ENCODE measurements at places on chromosomes 16 and 17.
A peak's percentile ranks its signal among the peaks of the same experiment; 100 is the strongest.

- DNase-seq = no peak
These were observed 29.9 kb downstream of the DCUN1D3 start for GRCh38 chr16:20870122-20870820.

- no peak for DNase-seq
These were observed 5.4 kb upstream of the G6PC1 start for GRCh38 chr17:42895185-42895555.

GRCh38 chr16:15766918-15767317 is 89.9 kb downstream of the MYH11 start:
- DNase-seq = no peak

DNA sequence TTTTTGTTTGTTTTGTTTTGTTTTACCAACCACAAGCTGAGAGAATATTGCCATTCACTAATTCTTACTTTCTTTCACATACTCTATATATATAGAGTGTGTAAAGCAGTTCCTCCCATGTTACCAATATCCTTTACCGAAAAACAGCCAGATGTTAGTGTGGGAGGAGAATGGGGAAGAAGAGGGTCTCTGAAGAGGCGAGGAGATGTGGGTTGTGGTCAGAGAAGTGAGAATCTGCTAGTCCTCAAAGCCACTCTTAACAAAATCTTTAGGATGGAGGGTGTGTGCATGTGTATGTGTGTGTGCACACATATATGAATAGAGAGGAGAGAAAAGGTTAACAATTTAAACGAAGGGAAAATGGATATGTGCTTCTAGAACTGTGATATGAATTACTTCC is 80.6 kb downstream of the TUBD1 start:
- DNase-seq = no peak

DNA sequence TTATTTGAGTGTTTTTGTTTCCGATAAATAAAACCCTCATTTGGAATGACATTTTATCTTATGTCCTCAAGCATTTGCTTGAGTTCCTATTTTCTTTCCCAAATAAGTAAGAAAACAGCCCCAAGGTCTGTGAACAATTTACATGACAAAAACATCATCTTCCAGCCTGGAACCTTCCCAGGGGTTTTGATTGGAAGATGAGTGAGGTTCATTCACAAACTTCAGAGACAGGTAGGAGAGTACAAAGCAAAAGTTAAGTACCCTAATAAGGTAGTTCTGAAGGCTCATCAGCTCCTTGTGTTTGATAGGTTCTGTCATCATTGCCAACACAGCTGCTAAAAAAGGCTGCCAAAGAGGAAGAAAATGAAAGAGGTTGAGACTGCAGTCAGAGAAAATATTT is 772.8 kb downstream of the CDH8 start:
- peak; percentile 9 for DNase-seq

- DNase-seq = no peak
These were observed 52.7 kb downstream of the MEAK7 start for GRCh38 chr16:84451781-84452180.

- no peak for DNase-seq
These were observed 45.9 kb downstream of the HS3ST3B1 start for GRCh38 chr17:14346801-14347200.

DNA sequence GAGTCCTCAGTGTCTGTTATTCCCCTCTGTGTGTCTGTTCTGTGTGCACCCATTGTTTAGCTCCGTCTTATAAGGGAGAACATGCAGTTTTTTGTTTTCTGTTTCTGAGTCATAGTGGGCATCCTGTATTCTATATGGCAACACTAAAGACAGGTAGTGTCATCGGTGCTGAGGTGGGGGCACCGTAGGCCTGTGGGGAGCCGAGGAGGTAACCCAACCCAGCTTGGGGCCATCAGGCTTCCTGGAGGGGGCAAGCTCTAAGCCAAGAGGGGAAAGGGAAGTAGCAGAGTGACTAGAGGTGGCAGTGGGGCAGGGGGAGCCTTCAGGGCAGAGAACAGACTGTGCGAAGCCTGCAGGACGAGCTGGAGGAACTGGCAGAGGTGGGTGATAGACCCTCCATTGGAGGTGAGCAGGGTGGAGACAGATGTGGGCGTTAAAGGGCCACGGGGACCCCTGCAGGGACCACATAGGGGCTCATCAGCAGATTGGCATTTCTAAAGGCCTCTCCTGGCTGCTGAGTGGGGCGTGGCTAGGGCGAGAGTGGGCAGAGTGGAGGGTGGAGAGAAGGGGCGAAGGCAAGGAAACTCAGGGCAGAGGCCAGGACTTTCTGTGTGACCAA is 36.5 kb downstream of the CPNE2 start:
- no peak for DNase-seq

GRCh38 chr17:33667671-33668070 is 374.6 kb upstream of the ASIC2 start:
- no peak for DNase-seq

DNA sequence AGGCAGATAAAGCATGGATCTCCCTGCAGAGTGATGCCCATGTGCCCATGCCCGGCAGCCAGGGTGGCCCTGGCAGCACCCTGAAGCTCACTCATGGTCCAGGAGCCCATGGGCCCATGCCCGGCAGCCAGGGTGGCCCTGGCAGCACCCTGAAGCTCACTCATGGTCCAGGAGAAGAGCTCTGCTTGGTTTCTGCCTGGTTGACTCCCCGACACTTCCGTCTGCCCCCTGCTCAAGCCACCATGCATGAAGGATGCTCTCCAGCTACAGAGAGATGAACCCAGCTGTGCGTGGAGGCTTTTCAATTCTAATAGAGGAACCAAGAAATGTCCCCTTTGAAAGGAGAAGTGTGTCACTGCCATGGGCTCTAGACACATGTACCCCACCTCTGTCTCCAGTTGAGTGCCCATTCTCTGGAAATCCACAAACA is 8.7 kb downstream of the CCL17 start:
- DNase-seq = no peak

DNA sequence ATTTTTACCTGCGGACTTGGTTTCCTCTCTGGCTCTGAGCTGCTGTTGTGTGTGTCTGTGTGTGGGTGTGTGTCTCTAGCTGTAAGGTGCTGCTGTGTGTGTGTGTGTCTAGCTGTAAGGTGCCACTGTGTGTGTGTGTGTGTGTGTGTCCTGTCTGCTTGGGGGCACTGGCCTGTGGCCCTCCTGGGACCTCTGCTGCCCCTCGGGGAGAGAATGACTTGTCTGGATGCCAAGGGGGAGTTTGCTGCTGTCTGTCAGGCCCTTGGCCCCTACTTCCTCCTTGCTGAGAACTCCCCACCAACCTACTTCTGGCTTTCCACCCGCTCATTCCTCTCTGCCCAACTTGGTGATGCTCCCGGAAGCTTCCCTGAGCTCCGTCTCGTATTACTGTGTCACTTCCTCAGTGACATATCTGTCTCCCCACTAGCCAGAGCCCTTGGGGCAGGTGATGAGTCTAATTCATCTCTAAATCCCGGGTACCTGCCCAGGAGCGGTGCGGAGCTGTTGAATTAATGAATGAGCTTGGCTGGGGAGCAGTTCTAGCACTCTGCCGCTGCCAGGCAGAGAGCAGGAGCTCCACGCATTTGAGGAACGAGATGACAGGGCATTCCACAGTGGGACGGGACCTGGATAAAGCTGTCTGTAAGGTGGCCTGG is 3.5 kb upstream of the LASP1NB start:
- DNase-seq = no peak

DNA sequence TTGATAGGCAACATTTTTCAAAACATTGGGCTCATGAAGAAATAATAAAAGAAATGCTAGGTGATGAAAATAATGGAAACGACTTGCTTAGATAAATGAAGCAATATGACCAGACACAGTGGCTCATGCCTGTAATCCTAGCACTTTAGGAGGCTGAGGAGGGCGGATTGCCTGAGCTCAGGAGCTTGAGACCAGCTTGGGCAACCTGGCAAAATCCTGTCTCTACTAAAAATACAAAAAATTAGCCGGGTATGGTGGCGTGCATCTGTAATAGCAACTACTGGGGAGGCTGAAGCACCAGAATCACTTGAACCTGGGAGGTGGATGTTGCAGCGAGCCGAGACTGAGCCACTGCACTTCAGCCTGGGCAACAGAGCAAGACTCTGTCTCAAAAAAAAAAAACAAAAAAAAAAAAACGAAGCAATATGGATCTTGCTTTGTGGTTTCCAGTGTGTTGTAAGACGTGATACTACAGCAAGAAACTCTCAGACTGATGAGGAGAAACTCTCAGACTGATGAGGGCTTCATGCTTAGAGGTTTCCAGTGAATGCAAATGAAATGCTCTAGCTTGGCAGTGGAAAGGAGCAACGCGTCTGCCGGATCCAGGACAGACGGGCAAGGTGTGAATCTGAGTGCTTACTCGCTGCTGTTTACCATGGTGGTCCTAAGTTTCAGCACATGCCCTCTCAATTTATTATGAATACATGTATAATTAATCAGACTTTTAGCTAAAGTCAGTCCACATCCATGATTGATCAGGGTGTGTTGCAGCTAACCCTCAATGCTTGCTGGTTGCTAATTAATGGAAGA is 11.5 kb upstream of the IGF2BP1 start:
- no peak for DNase-seq

GRCh38 chr16:28538733-28539596 is at the start of gene NUPR1:
Gene NUPR1, minus strand, starts transcription at chr16:28538974. Its CDS starts 67 bp downstream, at chr16:28538907.
- DNase-seq = peak; percentile 57

DNA sequence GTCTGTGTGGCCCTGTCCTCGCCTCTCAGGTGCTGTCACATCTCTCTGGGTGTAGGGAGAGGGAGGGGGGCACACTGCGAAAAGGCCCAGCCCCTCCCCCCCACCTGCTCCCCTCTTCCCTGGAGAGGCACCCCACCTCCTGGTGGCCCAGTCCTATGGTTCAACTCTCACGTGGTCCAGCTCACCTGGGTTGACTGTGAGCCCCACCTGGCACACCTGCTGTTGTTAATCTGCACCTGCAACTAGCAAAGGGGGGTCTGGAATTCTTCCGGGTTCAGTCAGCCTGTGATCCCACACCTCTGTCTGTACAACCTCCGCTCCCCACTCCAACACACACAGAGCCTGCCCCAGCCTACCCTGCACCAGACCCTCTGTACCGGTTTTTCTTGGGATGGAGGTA is 2.0 kb upstream of the SYNGR2 start:
- DNase-seq = no peak

DNA sequence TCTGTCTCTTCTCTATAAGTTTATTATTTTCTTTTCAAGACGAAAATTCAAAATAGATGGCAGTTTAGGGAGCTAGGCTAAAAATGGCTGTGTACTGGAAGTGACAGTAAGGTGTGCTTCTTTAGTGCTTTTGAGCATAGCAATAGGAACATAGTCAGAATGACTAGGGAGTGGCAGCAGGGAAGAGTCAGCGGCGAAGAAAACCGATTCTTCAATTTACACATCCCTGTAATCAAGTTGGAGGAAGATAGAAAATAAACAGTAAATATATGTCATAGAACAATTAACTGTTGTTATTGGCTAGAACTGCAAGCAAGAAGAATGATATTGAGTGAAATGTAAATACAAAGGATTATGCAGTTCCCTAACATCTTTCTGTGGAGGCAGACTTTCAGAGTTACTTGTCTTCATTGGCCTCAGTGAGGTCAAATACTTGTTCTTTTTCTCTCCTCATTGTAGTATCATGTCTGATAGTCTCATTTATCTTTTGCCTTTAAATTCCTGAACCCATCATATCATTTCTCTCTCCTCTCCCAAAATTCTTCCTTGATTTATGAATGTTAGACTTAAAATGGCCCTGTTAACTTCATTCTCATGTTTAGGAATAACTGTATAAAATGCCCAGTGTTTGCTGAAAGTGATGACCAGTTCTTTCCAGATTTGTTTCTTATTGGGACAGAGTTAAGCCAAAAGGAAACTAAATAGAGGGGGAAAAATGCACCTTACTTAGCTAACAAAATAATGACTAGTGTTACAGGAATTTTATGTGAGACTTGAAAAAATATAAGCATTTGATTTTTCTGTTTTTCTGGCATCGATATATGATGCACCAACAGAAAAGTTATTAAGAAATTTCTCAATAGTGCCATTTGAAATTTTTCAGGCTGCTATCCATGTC is 211.4 kb downstream of the BCAS3 start:
- DNase-seq = no peak

GRCh38 chr16:21056396-21056795 is 94.2 kb downstream of the DNAH3 start:
- no peak for DNase-seq

GRCh38 chr16:78743556-78743955 is 644.1 kb downstream of the WWOX start:
- no peak for DNase-seq

- DNase-seq = peak; percentile 49
These were observed 35.0 kb downstream of the ZCCHC14 start for GRCh38 chr16:87457709-87458423.

DNA sequence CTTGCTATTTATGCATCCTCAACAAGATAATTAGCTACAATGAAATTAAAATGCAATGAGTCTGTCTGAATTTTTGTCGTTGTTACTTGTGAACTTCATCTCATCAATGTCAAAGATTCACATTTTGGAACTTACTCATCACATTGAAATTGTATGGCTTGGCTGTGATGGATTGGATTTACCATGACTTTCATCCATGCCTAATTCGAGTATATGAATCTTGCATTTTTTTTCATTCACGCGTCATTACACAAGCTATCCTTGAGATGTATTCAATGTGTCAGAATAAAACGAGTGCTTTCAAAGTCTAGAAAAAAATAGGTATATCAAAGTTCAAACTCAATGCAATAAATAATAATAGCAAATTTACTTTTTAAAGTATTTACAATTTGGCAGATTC is 265.3 kb downstream of the MAP2K6 start:
- DNase-seq = no peak

DNA sequence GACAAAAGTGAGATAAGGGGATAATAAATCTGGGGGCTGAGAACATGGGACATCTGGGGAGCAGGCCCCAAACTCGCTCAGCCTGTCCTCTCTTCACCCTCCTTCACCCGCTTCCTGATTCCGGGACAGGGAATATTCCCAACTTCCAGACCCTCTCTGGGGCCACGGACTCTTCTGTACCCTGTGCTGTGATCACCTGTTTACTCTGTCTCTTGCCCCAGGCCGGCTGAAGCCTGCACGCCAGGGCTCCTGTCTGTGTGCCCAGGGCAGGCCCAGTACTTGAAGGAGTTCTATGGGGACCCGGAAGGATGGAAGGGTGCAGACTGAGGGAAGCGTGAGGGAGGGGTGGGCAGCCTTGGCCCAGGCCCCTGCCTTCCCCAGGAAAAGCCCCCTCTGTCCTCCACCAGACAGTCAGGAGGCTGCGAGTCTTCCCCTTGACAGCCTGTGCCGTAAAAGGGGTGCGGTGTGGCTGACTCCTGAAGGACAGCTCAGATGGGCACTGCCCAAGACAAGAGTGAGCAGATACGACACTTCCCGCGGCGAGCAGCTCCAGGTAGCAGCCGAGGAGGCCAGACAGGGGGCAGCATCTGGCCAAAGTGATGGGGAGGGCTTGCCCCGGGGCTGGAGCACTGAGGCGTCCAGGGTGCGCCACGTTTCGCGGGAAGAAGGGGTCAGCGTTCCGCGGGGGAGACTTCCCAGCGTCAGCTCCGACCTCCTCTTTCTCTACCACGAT is 1.0 kb upstream of the CCNF start:
- peak; percentile 74 for DNase-seq

- DNase-seq = peak; percentile 28
These were observed 92.2 kb downstream of the IRX3 start for GRCh38 chr16:54194334-54194743.

DNA sequence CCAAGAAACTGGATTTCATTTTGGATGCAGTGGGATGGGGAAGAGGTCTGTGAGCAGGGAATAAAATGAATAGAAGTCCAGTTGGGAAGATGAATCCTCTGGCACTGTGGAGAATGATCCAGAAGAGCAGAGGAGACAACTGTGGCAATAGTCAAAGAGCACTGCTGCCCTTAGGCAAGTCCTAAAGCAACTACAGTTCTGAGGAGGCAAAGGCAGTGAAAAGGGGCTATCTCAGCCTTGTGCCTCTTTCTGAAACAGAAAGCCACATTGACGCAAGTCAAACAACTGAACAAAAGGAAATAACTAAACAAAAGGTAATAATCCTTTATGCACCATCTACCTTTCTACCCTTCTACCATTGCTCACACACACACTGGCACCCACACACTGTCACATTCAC is 238.0 kb upstream of the AXIN2 start:
- DNase-seq = no peak

Data from ELF-1 (cell line).